ENCODE measurements at places on chromosomes 2 and 18.

- no peak for DNase-seq
Measured at GRCh38 chr2:149428783-149429182, 98.4 kb downstream of the LYPD6 start.

DNA sequence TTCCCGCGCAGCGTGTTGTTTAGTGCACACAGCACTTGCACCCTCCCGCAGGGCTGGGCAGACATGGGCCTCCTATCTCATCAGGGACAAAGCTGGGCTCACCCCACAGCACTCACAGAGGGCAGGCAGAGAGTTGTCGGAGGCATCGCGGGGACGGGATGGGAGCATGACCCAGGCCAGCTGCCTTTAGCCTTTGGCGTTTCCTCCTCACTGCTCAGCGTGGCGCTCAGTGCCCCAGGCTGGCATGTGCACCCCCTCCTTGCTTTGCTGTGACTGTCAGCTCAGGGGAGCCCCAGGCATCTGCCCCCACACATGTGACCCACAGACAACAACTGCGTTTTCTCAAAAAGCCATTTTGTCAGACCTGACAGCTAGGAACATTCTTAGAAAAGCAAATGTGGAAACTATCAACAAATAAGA lies 101.1 kb downstream of the RNF144A start:
- no peak for DNase-seq

GRCh38 chr2:187405921-187406320 lies 42.1 kb downstream of the CALCRL start:
- DNase-seq, result no peak

GRCh38 chr2:50556934-50557575 lies 474.9 kb downstream of the NRXN1 start:
- peak; percentile 14 for DNase-seq

- peak; percentile 100 for DNase-seq
Measured at GRCh38 chr2:149994057-149994728, 406.6 kb upstream of the MMADHC start.

GRCh38 chr18:45891806-45892205 lies 66.3 kb downstream of the SIGLEC15 start:
- no peak for DNase-seq

DNA sequence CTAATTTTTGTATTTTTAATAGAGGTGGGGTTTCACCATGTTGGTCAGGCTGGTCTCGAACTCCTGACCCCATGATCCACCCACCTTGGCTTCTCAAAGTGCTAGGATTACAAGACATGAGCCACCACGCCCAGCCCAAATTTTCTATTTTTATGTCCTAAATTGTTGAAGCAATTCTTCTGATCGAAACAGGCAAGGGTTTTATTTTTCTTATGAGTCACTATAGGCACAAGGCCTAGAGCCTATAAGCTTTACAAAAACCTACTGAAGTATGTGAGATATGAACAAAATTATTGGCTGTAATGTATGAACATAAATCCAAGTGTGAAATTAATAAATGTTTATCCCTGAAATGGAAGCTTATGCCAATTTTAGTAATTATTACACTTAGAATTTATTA lies 464.2 kb upstream of the NRP2 start:
- DNase-seq, result no peak

- DNase-seq, result no peak
Measured at GRCh38 chr2:166361351-166362153, 14.2 kb downstream of the SCN9A start.

- DNase-seq, result no peak
Measured at GRCh38 chr18:446941-447560, 53.5 kb downstream of the COLEC12 start.

DNA sequence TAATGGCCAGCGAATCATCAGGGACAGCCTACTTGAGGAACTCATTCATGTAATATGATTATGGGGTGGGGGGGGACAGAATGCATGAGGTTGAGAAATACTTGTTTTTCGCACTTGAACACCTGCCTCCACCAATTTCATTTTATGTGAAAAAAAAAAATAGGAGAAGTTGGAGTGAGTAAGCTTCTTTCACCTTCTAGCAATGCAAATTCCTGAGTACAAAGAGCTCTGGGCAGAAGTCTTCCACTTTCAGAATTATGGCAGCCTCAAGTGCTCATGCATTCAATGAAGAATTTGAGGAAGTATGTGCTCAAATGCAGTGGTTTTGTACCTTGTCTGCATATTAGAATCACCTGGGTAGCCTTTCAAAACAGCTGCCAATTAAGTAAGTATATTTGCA lies 40.1 kb upstream of the GPD2 start:
- DNase-seq, result no peak

DNA sequence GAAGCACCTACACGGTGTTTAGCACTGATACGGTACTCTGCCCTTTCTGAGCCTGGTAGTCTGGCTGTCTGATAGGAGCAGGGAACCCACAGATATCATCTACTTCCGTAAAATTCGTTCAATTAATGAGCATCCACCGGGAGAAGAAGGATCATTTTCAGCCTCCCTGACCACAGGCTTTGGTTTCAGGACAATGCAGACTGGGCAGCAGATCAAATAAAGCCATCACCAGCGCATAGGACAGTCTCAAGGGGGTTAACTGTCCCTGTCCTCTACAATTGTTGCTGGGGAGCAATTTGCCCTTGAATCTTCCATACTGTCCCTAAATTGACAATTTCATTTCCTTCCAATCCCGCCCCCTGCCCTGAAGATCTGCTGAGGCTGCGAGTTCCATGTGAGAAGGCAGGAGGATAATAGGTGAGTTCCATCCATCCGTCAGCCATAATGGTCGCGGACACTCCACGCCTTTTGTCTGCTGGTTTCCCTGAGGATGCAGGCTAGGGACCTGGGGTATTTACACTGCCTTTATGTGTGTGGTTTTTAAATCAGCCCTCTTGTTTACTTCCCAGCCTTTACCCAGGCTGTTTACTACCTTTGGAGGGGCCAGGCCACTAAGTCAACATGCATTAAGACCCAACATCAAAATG lies 110.0 kb downstream of the MYCN start:
- DNase-seq, result no peak

DNA sequence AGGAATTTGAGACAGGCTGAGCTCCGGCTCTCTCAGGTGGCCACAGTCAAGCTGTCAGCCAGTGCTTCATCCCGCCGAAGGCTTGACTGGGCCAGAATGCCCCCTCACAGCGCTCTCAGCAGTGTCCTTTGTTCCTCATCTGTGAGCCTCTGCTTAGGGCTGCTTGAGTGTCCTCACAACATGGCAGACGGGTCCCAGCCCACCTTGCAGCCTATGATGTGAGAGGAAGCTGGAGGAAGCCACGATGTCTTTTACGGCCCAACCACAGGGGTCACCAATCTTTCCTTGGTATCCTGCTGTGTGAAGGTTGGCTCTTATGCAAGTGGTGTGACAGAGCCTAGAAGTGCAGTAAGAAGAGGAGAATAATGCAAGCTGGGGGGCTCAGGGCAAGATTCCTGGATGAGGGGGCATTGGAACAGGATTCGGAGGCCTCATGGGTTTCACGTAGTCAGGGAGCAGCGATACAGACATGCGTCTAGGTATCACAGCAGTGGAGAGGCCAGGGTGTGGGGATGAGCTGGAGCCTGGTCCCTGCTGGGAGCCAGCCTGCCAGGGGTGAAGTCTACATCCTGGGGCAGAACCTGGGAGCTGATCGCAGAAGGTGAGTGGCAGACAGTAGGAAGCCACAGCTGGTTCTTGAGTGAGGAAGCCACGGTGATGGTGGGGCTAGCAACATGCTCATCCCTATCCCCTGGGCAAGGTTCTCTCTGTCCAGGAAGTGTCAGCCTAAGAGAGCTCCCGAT lies 234.1 kb downstream of the GLI2 start:
- no peak for DNase-seq

GRCh38 chr2:64787698-64788097 lies 134.0 kb upstream of the SERTAD2 start:
- no peak for DNase-seq

GRCh38 chr2:33477473-33478468 lies 1.3 kb downstream of the RASGRP3 start:
- no peak for DNase-seq

GRCh38 chr2:64273524-64274398 lies 129.5 kb upstream of the PELI1 start:
- peak; percentile 66 for DNase-seq

- no peak for DNase-seq
Measured at GRCh38 chr2:66134138-66134701, 300.7 kb upstream of the MEIS1 start.

DNA sequence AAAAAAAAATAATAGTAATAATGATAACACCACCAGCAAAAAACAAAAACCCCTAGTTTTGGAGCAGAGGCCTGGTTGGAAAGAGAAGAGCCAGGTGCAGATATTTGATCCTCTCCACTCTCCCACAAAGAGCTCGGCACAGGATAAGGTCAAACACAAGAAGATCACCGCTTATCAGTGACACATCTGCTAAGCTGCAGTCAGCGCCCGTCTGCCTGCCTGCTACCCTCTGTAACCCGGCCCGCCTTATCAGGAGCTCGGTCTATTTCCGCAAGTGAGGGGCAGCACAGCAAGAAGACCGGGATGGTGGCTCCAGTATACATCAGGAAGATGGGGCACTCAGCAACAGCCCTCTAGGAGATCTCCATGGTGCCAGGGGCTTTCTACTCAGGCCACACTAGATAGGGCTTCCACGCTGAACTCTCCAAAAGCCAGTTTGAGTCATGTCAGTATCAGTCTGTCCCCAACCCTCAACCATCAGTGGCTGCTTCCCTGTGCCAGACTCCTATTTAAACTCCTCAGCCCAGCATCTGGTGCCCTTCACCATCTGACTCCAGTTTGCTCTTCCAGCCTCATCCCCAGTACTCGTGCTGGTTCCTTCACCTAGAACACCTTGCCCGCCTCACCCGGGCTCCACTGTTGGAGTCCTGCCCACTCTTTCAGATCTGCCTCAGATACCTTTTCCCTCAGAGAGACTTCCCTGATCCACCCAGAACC lies 67.3 kb upstream of the PPP1CB start:
- no peak for DNase-seq

DNA sequence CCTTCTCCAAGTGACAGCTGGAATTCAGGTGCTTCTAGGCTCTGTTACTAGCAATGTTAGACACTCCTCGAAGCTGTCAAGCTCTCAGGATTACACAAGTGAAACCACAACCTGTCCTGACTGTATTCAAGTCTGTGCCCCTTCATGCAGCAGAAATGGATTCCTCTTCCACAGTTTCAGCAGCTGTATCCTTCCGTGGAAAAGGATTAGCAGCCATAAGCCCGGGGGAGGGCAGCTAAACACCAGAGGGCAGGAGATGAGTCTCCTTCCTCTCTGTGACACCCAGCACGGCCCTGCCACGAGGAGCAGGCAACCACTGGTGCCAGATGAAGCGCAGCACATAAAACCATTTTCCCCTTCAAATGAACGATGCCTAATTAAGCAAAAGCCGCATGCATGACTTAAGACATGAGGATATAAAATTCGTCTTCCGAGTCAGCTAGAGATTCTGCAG lies 1.2 kb downstream of the ST3GAL5 start:
- DNase-seq, result no peak

DNA sequence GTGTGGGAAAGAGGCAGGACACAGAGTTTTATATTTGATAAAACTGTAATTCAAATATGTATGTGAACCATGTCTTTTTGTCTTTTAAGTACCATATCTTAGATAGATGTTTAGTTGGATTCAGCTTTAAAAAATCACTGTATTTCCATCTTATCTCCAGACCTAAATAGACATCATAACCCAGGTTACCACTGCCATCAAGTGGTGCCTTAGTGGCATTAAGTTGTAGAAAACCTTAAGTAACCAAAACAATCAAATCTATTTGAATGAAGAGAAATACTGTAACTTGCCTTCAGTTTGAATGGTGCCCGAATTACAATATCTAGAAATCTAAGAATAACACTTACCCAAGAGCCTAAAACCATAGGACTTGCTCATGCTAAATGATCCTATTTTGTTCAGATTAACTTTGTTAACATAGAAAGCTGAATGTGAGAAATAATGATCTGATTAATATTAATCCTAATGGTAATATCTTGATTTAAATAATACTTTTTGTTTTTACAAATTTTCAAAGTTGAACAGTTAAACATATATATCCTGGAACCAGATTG lies 92.5 kb upstream of the MAP2 start:
- no peak for DNase-seq

DNA sequence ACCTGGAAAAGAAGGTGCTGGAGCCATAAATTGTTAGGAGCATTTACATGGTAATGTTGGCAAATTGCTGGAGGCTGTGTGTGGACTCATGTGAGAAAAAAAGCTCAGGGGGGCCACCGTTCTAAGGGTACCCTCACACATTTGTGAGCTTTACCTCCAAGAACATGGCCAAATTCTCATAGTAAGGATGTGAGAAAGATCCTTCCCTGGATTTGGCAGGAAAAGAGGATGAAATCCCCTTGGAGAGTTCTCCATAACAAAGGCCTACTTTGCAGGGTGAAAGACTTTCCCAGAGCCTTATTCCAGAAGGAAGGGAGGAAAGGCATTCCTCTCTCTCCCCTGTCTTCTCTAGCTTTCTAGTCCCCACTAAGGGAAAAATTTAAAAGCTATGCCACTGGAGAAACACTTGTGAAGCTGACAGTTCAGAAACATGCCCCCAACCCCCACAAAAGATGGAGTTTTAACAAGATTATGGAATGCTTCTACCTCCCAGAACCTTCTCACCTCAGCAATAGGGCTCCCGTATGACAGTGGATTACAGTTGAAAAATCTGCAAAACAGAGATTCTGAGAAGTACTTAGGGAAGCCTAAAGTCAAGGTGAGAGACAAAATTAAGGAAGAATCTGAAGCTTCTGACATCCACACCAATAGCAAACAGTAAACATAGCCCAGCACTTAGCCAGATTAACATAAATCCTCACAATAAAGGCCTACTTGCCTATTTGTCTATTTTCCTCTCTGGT lies 20.2 kb upstream of the ERMN start:
- no peak for DNase-seq

DNA sequence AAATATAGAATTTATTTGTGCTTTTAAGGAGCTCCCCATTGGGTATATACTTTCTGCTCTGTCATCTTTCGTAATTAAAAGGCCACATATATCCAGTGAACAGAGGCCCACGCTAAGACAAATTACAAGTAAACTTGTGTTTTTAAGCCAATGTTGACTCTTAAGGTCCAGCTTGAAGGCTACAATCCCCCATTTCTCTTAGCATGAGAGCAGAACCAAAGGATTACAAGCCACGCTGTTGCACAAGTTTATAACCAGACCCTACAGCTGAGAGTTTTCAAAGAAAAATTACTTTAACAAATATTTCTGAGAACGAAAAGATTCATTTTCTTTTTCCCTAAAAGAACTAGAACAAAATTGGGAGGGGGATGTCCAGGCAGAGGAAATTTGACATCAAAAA lies 471.0 kb downstream of the TXNL1 start:
- no peak for DNase-seq

DNA sequence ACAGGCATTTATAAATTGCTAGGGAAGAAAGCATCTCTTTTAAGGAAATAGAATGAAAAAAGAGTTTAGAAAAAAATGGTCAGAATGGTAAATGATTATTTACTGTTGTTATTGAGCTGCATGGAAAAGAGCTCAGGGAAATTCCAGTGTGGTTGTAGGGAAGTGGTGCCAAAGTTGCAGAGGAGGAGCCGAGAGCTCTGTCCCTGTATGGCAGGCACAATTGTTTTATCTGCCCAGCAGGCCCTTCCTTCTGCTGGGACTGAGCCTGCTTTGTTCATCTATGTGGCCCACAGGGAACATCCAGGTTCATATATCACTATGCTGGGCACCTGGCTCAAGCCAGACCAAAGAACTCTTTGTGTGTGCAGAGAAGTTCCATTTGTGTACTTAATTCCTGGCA lies 80.8 kb upstream of the AGAP1 start:
- DNase-seq, result no peak
